ENCODE measurements at places on chromosomes 7 and 10.

GRCh38 chr7:144653449-144653848 is 182.4 kb downstream of the TPK1 start:
- no peak for DNase-seq

- no peak for DNase-seq
Observed at GRCh38 chr10:4945766-4946717, 17.2 kb upstream of the AKR1C1 start.

DNA sequence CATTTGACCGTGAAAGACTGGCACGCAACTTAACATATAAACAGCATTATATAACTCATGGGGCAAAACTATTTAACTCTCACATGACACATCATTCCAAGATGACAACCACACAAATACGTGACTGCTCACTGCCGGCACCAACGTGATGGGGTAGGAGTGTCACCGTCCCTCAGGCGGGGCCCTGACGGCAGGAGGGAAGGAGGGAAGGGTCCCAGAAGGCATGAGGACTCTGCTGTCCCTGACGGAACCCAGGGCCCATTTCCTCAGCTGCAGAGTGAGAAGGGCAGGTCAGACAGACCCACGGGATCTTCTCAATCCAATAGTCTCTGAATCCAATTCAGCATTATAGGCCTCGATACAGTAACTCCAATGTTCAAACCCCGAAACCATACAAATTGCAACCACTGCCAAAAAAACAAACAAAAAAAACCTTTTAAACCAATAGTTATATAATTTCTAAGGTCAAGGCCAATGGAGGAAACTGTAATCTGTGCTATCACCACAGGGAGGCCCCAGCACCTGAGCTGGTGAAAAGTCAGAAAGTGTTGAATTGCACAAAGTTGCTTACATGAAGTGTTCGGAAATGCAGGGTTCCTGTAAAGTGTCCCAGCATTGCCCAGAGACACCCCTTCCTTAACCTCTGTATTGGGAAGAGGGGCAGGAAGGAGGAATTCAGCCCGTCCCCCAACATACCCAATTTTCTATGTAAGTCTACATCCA is 137.4 kb downstream of the TNS3 start:
- DNase-seq = peak; percentile 23

- peak; percentile 98 for DNase-seq
Observed at GRCh38 chr10:14074062-14074884, 256.5 kb downstream of the FRMD4A start.
